Cerebellar nuclear complex (tissue), 1 donor: ENCODE measurements at places on chromosomes 3 and 15.

DNA sequence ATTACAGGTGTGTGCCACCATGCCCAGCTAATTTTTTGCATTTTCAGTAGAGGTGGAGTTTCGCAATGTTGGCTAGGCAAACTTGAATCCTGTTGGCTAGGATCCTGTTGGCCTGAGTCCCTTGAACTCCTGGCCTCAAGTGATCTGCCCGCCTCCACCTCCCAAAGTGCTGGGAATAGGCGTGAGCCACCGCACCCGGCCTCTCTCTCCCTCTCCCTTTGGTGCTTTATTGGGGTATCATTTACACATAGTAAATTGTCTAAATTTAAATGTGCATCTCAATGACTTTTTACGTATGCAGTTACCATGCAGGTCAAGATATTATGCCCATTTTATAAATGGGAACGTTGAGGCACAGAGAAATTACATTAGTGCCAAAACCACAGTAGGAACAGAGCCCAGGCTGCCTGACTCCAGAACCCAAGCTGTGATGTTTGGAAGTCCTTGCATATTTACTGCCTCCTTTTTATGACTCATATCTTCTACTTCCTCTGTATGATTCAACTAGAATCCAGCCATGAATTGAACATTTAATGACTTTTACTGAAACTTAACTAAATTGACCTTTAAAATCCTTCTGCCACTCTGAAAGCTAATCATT lies 34.0 kb upstream of the RPP14 start:
- no peak for DNase-seq

DNA sequence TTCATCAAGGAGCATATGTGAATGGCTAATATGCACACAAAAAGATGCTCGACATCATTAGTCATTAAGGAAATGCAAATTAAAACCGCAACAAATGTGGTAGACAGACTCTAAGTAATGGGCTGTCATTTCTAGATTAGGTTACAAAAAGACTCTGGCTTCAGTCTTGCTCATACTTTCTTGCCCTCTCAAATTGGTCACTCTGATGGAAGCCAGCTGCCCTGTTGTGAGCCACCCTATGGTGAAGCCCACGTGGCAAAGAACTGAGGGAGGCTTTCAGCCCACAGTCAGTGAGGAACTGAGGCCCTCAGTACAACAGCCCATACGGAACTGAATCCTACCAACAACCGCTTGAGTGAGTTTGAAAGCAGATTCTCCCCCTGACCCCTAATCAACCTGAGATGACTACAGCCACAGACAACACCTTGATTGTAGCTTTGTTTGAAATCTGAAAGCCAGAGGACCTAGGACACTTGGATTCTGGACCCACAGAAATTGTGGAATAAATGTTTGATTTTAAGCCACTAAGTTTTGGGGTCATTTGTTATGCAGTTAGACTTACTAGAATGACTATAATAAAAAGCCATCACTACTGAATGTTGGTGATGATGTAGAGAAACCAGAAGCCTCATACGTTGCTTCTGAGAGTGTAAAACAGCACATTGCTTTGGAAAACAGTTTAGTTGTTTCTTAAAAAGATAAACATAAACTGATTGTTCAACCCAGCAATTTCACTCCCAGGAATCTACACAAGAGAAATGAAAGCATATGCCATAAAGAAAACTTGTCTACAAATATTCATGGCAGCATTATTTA lies 45.7 kb downstream of the EHHADH start:
- no peak for DNase-seq

DNA sequence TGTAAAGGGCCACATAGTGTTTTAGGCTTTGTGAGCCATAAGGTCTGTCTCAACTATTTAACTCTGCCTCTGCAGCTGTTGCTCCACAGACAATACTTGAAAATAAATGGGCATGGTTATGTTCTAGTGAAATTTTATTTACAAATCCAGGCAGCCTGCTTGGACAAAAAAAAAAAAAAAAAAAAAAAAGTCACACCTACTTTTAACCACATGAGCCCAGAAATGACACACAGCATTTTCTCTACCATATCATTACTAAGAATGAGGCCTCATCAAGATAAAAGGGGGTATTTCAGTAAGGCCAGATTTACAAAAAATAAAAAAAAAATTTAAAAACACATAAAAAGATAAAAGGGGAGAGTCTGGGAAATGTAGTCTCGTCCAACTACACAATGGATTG lies 1.7 kb upstream of the NGLY1 start:
- DNase-seq: no peak

- no peak for DNase-seq
Measured at GRCh38 chr15:101138913-101139880, 112.7 kb downstream of the CHSY1 start.

DNA sequence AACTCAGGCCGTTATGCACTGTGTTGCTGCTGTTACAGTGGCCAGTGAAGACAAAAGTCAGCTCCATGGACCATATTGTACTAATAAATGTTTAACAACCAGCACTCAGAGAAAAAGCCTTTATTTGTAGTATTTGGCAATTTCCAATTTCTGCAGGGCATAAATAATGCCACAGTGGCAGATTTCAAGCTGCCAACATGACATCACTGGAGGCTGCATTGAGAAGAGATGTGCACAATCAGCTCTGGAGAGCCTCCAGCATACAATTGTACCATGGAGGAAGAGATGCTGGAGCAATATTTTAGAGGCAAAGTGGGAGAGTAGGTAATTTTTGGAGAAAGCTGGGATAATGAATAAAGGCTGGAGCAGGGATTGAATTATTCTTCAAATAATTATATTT lies 9.7 kb upstream of the ALCAM start:
- no peak for DNase-seq

GRCh38 chr15:31925541-31925940 lies 104.8 kb upstream of the CHRNA7 start:
- DNase-seq: no peak

DNA sequence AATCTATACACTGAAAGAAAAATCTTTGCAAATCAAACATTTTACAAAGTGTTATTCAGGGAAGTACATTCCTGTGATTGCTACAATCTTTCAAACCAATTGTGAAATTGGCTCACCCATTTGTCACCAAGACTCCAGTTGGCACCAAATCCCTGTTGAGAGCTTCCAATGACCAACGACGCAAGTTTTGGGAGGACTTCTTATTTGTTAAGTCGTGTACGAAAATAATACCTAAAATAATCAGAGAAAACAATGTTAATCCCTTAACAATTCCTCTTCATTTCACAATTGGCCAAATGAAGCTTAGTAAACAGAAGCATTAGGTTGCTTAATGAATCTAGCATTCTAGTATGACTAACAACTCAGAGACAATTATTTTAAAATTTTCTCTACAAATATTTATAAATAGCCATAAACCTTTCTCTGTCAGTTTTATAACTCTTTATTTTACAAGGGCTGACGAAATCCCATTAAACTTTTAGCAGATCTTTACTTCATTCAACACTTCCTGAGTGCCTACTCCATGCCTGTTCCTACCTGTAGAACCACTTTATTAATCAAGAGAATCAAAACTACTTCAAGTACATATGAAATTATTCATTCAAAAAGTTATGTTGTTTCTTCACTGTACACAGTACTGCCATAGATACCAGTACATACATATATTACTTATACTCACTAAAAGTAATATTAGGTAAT lies 24.0 kb upstream of the HGD start:
- DNase-seq: no peak

DNA sequence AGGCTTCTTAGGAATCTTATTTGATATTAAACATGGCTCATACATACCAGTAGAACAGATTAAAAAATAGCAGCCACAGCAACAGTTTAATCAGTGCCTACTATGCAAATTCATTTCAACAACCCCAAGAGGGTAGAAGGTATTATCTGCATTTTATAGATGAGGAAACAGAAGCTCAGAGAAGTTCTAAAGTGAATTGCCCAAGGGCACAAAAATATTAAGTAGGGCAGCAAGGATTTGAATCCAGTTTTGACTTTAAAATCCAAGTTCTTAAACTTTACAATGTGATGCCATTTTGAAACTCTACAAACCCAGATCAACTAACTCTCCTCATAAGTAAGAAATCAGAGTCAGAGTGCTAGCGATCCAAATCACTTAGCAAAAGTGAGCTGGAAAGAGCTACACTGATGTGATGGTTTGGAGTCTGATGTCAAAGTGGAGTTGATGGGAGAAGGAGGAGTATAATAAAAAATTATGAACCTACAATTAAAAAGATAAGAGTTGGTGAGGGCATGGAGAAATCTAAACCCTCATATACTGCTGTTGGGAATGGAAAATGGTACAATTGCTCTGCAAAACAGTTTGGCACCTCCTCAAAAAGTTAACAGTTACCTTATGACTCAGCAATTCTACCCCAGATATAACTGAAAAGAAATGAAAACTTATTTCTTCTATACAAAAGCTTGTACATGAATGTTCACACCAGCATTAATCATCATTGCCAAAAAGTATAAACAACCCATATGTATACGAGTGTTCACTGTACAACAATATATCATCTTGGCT lies 51.0 kb upstream of the PLXND1 start:
- DNase-seq: no peak

DNA sequence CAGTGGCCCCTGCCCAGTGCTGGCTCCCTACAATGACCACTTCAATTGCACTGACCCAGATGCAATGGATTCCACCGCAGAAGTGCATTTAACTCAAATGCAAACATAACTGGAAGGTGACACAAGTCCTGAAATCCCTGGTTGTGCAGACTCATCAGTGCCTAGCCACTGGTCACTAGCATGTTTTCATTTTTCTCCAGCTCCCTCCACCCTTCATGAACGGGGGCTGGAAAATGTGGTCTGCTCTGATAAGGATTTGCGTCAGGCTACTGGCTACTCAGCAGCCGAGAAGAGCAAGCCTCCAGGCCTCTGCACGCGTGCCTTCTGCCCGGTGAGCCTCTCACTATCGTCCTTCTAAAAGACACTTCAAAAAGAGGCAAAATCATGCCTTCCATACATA lies 27.4 kb upstream of the FURIN start:
- DNase-seq: no peak
